ENCODE measurements at places on chromosomes 1 and 21. TPM values are rescaled to one million over a fixed set of nuclear protein-coding genes. Genes with fewer than 3 reads are reported as not detected.

- DNase-seq, result no peak
Observed at GRCh38 chr1:25451908-25452307, 21.2 kb downstream of the MACO1 start.

- DNase-seq, result peak; percentile 57
Observed at GRCh38 chr21:39444421-39445180, 977 bp downstream of the LCA5L start.

GRCh38 chr1:32650248-32650751, at the start of gene ZBTB8OS:
Gene ZBTB8OS (minus strand): TSS chr1:32650550. CDS start chr1:32650529, 21 bp downstream.
- peak; percentile 96 for DNase-seq

Gene CYYR1
- total RNA-seq, result not detected

Gene PRKAA2
- total RNA-seq, result not detected

- DNase-seq, result peak; percentile 90
Observed at GRCh38 chr1:234612352-234613127, 2.6 kb upstream of the IRF2BP2 start.

Gene LRRIQ3
- 0.17 TPM for total RNA-seq

GRCh38 chr1:170537798-170538503, 6.0 kb downstream of the GORAB start:
- DNase-seq, result no peak

Gene CHIT1
- total RNA-seq, result 0.21 TPM

Gene TRIM17
- total RNA-seq, result 2.8 TPM

Gene INSRR
- 0.68 TPM for total RNA-seq

All from activated CD4-positive, alpha-beta T cell treated with anti-CD3 and anti-CD28 coated beads, Interleukin-2, amount 10 ng/mL, durations not matched to agents 24 days and 14 days (primary cell).